ENCODE measurements at places on chromosomes 2 and 18.

DNA sequence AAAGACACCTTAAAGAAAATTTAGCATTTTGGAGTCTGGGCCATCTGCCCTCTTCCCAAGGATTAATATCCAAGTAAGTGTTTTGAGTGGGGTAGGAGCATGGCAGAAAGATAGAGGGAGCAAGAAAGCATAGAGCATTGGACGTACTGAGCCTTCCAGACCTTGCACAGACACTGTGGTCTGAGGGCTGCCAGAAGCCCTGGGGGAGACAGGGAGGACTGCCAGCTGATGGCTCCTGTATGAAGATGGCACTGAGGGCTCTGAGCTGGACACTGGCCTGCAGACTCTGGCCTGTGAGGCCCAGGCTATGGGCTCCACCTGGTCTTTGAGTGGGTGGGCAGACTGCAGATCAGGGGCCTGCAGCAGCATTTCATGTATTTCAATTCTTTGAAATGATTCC is 2.9 kb upstream of the PKDCC start:
- DNase-seq = no peak

DNA sequence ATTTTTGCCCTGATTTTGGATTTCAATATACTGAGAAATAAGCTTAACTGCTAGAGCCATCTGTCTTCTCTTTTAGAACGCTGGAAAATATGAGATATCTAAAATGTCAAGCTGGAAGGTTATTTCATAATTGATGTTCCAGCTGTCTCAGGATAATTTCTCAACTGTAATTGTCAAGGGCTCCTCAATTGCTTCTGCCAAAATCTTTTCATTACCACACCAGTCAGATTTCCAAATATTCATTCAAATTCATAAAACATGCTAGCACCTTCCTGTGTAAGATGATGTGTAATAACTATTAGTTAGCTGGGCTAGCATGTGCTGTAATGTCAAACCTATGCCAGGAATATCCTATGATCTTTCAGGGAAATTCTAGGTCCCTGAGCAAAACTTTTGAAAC is 88.1 kb downstream of the TNFRSF11A start:
- no peak for DNase-seq

GRCh38 chr2:240986787-240987411 is 11.5 kb upstream of the SNED1 start:
- no peak for DNase-seq

GRCh38 chr18:57780318-57780705 is 22.8 kb downstream of the ATP8B1 start:
- DNase-seq = no peak

GRCh38 chr2:122191331-122191730 is 435.9 kb downstream of the TSN start:
- no peak for DNase-seq

- DNase-seq = no peak
These were observed 252.5 kb downstream of the SMAD2 start for GRCh38 chr18:47677952-47678351.

GRCh38 chr18:49920731-49921130 is 107.4 kb upstream of the ACAA2 start:
- DNase-seq = no peak

GRCh38 chr2:133286326-133286922 is 281.8 kb downstream of the NCKAP5 start:
- no peak for DNase-seq

GRCh38 chr2:169303579-169304305 is 58.6 kb downstream of the LRP2 start:
- DNase-seq = no peak

DNA sequence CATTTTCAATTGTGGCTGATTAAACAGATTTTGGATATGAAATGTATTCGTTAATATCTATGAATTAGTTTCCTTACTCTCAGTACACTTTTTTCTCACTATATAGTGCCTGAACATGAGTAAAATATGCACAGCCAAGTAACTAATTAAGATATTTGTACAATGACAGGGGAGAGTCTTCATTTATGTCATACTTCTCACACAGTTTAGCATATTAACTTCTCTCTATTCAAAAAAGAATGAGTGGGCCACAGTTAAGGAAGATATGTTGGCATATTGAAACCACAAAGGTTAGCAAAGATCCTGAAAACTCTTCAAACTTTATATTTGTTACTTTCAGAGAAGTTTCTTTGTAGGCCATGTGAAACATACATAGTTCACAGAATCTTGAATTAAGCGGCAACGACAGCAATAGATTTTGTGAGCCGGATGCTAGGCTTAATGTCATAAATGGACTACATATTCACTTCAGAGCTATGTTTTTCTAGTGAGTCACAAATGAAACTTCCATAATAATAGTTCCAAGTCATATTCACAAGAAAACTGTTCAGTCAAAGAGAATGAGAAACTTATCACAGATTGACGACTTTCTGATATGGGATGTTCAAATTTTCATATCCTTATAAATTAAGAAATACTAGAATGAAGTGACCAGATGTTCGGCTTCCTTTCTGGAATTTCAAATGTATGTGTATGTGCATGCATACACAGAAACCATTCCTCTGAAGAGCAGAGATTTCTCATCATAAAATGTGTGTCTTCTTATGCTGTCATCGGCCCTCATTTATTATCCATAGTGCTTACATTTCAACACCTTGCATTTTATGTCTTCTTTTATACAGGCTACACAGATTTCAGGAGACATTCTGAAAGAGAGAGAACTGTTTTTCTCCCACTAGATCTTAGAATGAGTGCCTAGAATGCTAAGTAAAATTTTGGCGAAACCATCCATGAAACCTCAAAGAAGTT is 584.0 kb downstream of the SATB2 start:
- no peak for DNase-seq

DNA sequence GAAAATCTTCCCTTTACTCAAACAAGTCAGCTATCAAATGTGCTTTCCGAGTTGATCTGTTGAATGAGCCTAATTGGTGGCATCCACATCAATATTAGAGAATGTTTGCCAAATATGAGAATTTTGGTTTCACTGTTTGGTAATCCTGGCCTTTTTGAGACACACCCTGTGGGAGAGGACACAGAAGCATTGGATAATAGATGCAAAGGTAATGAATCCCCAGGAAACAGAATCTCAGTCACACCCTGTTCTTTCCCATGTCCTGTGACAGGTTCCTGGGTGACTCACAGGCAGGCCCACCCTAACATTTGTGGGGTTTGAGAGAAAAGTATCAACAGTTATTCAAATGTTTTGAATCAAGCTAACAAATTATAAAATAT is 99.8 kb upstream of the PELI1 start:
- DNase-seq = no peak

GRCh38 chr18:67243799-67244587 is 272.5 kb downstream of the DSEL start:
- DNase-seq = no peak

DNA sequence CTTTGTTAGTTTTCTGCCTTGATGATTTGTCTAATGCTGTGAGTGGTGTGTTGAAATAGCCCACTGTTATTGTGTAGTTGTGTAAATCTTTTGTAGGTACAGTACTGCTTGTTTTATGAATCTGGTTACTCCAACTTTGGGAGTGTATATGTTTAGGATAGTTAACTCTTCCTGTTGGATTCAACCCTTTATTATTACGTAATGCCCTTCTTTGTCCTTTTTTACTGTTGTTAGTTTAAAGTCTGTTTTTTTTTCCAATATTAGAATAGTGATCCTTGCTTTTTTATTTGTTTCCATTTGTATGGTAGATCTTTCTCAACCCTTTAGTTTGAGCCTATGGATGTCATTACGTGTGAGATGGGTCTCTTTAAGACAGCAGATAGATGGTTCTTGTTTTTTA is 261.5 kb upstream of the CDH2 start:
- no peak for DNase-seq

DNA sequence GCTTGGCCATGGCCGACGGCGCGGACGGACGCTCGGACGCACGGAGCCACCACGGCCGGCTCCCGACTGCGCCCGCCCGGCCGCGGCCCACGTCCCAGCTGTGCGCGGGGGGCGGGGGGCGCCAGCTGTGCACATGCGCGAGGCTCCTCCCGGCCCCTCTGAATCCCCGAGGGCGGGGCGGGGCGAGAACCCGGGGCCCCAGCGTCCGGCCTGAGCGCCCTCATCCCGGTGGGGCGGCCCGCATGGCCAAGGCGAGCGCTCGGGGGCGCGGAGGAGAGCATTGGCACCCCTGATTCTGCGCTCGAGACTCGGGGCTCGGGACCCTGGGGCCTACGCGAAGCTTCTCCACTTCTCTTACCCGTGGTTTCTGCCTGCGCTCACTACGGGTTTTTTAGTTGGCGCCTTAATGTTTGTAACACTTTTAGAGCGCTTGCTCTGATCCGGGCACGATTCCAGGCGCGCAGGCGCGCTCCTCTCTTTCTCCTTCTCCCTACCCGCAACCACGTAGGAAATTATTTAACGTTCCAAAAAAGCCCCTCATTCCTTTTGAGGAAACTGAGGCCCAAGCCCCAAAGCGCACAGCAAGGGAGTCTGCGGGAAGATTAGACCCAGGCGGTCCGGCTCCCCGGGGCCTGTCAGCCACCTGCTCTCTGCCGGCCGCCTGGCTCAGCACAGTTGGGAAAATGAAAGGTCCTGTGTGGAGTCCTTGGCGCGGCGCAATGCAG is at the start of gene PXDN:
PXDN (minus strand) TSS at position 70 of the 725 bp plus-strand sequence; CDS start at position 10, 60 bp downstream.
- DNase-seq = no peak

GRCh38 chr2:2501454-2502200 is 170.6 kb upstream of the MYT1L start:
- DNase-seq = no peak

- DNase-seq = no peak
These were observed 21.1 kb downstream of the ST3GAL5 start for GRCh38 chr2:85867556-85868292.

GRCh38 chr2:217182926-217183325 is 323.1 kb upstream of the TNP1 start:
- DNase-seq = no peak

GRCh38 chr2:211709389-211709788 is 829.2 kb downstream of the ERBB4 start:
- no peak for DNase-seq

DNA sequence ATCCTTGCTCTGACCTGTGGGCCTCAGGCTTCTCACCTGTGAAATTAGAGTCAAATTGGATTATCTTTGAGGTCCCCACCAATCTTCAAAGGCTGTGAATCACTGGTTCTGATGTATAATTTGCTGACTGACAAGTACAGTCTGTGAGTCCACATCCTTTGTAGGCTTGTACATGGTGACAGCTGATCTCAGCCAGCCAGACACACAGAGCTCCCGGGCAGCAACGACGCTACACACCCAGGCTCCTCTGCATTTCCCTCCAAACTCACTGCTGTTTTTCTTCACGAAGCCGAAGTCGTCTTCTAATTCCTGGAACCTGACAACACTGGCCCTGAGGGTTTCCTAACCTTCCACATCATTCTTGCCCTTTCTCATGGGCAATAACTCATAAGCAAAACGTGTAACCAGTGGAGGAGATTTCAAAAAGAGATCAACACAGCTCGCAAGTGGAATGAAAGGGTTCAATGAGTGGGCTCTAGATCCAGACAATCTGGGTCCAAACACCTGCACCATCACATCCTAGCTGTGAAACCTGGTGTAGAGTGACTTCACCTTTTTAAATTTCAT is 37.9 kb upstream of the EVA1A start:
- no peak for DNase-seq

DNA sequence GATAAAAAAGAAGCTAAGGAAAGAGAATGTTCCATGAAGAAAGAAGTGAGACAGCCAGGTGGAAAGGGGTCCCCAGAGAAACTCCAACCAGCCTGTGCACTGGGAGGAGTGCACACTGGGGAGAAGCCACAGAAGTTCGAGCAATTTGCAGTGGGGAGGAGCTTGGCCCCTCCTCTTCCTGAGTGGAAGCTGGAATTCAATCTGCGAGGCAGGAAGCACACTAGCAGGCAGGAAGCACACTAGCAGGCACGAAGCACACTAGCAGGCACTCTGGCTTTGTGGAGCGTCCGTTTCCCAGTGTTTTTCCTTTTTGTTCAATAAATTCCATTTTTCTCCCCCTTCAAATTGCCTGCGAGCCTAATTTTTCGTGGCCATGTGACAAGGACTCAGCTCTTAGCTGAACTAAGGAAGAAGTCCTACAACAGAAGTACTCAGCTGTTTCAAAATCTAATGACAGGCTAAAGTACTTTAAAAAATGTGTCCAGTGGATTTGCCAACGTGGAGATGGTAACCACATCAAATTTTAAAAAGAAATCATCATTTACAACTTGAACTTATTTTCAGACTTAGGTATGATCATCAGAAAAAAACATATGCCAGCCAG is 21.4 kb upstream of the SPIRE1 start:
- DNase-seq = no peak

DNA sequence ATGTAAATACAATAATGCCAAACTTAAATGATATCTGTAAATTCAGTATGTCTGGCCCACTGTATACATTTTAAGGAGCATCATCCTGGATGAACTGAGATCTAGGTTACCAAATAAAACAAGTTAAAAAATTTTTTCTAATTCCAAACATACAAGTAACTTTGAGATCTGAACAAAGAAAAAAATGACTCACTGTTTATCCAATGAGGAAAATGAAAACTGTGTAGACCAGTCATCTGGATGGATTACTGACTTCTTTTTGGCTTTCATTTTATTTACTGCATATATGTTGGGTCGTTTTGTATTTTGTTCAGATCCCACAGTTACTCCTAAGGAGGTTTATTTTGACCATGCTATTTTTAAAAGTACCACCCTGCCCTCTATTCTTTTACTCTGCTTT is 189.8 kb downstream of the RBM43 start:
- DNase-seq = no peak

- DNase-seq = no peak
These were observed 25.5 kb upstream of the ALMS1 start for GRCh38 chr2:73359915-73360697.

GRCh38 chr2:23916727-23917405 is 10.1 kb downstream of the ATAD2B start:
- no peak for DNase-seq

Measured in stimulated activated CD4-positive, alpha-beta T cell treated with anti-CD3 and anti-CD28 coated beads, Interleukin-2, amount 100 ng/mL, for 48 hours (primary cell).